ENCODE measurements at places on chromosomes 12 and 14.
A peak's percentile ranks its signal among the peaks of the same experiment; 100 is the strongest.

DNA sequence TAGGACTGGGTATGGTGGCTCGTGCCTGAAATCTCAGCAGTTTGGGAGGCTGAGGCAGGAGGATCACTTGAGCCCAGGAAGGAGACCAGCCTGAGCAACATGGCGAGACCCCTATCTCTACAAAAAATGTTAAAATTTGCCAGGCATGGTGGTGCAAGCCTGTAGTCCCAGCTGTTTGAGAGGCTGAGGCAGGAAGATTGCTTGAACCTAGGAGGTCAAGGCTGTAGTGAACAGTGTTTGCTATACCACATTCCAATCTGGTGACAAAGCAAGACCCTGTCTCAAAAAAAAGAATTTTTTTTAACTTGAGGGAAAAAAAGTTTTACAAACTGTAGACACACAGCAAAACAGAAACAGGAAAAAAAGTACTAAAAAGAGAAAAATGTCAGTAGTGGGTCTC, 2.3 kb upstream of the MAP3K9 start:
- DNase-seq: no peak

DNA sequence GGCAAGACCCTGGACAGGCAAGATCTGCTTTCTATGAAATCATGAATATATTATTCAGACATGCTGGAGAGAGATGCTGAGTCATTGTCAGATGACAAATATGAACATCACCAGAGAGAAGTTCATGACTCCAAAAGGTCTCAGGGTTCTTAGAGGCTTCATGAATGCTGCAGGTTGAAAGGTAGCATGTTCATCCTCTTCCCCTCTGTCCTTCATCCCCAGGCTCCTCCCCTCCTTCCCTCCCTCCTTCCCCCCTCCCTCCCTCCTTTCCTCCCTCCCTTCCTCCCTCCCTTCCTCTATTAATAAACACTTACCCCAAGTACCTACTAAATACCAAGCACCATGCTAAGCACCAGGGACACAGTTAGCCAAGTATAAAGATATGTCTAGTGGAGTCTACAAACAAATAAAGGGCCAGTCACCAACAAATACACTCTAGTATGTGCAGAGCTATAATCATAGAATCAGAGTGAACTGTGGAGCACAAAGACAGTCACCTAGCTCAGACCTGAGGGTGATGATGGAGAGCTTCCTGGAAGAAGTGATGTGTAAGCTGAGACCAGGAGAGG, 46.2 kb downstream of the RPH3A start:
- no peak for DNase-seq

DNA sequence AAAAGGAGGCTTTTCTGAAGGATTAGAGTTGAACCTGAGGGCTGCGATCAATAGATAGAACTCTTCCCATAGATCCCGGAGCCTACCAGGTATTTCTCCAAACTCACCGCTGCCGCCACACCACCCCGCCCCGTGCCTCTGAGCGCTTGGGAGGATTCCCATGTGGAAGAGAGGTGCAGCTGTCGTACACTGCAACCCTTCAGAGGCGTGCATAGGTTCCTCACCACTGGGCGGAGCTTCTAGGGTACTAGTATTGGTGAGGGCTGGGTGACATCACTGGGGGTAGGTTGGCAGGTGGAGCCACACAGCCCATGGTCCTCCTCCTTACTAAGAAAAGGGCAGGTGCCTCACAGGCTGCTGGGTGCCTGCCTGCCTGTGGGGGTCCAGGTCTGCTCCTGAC, 127.0 kb downstream of the TSPAN9 start:
- no peak for DNase-seq

DNA sequence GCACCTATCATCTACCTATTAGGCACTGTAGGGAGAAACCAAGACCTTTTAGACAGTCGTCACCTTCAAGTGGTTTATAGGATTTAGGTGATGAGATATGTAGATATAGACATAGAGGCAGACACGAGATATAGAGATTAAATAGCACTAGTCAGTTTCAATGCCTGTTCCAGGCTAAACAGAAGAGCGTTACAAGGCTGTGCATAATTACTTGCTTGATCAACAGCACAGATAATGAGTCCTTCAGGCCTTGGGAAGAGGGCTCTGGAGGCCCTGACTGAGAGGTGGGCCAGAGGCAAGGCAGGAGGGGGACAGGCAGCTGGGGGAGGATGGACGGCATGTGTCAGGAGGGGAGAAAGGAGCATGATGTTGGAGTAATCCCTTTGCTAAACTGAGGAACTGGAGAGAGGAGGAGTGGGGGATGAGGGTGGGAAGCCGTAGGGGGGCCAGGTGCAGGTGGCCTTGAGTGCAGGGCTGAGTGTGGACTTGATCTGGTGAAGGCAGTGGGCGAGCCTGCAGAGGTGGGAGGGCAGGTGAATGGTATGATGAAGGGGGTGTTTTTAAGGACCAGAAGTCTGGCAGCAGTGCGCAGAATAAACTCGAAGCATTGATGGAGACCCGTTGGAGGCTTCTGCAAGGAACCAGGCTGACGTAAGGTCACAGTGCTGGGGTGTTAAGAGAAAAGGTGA, 43.9 kb upstream of the ATP23 start:
- no peak for DNase-seq

DNA sequence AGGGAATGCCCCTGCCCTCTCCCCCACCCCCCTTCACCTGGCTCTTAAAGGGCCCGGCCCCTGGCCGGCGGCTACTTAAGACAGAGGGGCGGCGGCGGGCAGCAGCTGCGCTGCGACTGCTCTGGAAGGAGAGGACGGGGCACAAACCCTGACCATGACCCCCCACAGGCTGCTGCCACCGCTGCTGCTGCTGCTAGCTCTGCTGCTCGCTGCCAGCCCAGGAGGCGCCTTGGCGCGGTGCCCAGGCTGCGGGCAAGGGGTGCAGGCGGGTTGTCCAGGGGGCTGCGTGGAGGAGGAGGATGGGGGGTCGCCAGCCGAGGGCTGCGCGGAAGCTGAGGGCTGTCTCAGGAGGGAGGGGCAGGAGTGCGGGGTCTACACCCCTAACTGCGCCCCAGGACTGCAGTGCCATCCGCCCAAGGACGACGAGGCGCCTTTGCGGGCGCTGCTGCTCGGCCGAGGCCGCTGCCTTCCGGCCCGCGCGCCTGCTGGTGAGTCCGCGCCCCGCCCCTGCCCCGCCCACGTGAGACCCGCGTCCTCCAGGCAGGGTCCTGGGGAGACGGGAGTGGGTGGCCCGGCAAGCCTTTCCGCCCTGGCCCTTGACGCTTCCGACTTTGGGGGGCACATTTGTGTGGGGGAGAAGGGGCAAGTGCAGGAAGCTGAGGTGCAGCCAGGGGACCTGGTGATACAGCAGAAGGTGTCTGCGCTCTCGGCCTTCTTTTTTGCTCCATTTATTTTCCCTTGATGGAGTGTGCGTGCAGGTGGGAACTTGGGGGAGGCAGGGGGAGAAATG, at the start of gene IGFBP6:
TSS of gene IGFBP6 (plus strand) at position 104 of the 790 bp plus-strand sequence. CDS start at position 155, 51 bp downstream.
- DNase-seq: no peak

GRCh38 chr14:104805326-104805678, 4.4 kb downstream of the ZBTB42 start:
- peak; percentile 44 for DNase-seq

- no peak for DNase-seq
Observed at GRCh38 chr12:57839996-57840395, 6.5 kb downstream of the CTDSP2 start.

DNA sequence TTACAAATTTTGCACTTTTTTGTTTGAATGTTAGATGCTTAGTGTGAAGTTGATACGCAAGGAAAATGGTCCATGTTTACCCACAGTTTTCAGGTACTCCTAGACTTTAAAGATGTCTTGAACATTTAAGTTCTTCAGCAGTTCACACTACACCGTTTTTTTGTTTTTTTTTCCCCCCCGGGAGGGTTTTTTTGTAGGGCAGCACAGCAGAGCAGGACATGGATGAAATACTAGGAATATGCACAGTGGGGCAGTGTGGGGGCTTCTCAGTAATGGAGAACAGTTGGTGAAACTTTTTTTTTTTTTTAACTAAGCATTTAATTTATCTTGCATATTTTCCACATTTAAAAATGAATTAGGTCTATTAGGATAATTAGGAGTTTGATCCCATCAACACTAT, 4.9 kb downstream of the RAN start:
- no peak for DNase-seq

- no peak for DNase-seq
Observed at GRCh38 chr14:69572030-69572840, 2.4 kb downstream of the CCDC177 start.

- DNase-seq: no peak
Observed at GRCh38 chr14:74956280-74957072, 1.1 kb upstream of the PGF start.

- DNase-seq: no peak
Observed at GRCh38 chr12:27896419-27896990, 76.0 kb downstream of the PTHLH start.

DNA sequence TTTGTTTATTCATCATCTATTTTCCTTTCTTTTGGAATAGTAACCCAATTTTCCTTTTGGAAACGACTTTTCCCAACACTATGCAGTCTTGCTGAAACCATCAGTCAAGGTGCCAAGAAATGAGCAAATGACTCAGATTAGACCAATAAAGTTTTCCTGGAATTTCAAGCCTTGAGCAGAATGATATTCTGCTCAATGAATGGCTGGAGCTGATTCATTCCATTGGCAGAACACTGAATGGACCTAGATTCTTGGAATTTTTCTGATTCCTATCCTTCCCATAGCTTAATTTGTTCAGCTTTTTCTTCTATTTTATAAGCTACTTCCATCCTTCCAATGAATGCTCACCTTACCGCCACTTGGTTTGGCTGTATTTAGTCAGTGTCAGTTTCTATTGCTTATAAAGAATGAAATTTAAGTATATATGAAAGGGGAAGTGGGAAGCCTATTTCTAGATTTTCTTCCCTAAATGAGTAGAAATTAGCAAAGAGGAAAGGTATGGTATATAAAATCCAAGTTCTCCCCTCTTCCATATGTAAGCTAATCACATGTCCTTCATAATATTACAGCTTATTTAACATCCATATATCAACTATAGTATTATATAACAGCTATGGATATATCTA, 89.0 kb downstream of the C14orf39 start:
- DNase-seq: peak; percentile 16

- no peak for DNase-seq
Observed at GRCh38 chr12:51391283-51392123, at the start of gene GALNT6. Gene GALNT6, minus strand, starts transcription at chr12:51391406. Its CDS starts 11,625 bp downstream, at chr12:51379781.

GRCh38 chr12:32053881-32054624, 52.6 kb upstream of the BICD1 start:
- DNase-seq: no peak

DNA sequence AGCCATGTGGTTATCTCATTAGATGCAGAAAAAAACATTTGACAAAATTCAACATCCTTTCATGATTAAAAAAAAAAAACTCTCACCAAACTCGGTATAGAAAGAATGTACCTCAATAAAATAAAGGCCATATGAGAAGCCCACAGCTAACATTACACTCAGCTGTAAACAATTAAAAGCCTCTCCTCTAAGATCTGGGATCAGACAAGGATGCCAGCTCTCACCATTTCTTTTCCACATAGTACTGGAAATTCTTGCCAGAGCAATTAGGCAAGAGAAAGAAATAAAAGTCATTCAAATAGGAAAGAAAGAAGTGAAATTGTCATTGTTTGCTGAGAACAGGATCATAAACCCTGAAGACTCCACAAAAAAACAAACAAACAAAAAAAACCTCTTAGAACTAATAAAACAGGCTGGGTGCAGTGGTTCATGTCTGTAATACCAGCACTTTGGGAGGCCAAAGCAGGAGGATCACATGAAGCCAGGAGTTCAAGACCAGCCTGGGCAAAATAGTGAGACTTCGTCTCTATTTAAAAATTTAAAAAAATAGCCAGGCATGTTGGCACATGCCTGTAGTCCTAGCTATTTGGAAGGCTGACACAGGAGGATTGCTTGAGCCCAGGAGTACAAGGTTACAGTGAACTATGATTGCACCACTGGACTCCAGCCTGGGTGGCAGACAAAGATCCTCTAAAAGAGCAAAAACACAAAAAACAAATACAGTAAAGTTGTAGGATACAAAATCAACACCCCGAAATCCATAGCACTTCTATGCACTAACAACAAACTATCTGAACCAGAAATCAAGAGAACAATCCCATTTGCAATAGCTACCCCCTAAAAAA, 114.4 kb downstream of the FOXA1 start:
- peak; percentile 11 for DNase-seq

DNA sequence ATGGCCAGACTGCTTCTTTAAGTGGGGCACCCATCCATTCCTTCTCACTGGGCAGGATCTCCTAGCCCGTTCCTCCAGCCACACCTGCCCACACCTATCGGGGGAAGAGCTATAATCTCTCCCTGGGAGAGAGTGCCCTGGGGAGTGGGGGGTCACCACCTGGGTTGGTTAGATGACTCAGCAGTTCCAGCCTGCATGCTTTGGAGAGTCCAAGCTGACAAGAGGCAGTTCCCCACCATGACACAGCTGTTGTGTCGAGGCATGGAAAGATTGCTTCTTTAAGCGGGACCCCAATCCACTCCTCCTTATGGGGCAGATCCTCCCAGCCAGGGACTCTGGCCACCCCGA, 52.6 kb upstream of the PPFIA2 start:
- no peak for DNase-seq

- DNase-seq: no peak
Observed at GRCh38 chr14:76355771-76356170, 20.2 kb upstream of the ESRRB start.

GRCh38 chr12:114774197-114774596, 90.2 kb upstream of the TBX3 start:
- no peak for DNase-seq

- no peak for DNase-seq
Observed at GRCh38 chr14:100618318-100618693, 31.1 kb upstream of the BEGAIN start.

DNA sequence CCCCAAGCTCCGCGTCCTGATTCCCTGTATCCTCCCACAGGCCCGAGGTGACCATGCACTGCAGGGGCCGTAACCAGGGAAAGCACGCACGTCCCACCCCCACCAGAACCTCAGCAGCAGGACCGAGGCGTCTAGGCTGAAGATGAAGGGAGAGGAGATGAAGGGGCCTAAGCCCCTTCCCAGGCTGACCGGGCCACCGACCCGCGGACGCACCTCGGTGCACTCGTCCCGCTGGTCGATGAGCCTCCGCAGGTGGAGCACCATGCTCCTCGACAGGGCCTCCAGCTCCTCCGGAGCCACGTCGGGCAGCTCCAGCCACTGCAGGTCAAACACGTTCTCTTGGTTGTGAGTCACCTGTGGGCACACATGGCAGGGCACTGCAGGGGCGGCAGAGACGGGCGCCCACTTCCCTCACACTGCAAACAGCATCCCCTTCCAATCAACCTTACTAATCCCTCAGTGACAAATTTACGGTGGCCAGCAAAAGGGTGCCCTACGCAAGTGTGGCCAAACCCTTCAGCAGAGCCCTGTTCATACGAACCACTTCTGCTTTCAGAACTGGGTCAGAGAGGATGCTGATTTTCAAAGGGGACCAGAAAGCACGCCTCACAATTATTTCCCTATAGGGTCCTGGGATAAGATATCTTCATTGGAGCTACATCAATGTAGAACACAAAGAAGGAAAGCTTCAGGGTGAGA, 77.8 kb downstream of the CCDC88C start:
- DNase-seq: no peak

- no peak for DNase-seq
Observed at GRCh38 chr12:68447797-68448260, 115.7 kb upstream of the MDM1 start.

Data from GM04503 (cell line).